ENCODE measurements at places on chromosomes 3 and 15. TPM values are rescaled to one million over a fixed set of nuclear protein-coding genes. Genes with fewer than 3 reads are reported as not detected.

DNA sequence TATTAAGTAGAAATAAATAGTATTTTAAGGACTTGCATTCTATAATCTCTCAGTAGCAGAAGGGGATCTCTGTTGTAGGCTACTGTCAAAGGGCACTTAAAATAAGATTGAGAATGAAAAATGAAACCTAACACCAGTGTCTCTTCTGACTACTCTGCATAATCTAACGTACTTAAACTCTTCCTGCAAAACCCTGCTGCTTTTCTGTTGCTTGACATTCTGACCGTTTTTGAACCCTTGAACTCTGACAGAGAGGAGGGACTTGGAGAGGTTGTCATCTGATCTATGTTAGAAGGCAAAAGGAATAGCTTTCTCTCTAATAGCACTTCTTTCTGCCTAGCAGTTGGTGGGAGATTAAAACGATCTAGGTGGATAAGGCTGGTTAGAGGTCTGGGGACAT is 204.6 kb downstream of the ZIC1 start:
- H3K27me3 ChIP-seq = no peaks in the 10 kb centered on the region
- no peaks in the 10 kb centered on the region for H3K36me3 ChIP-seq
- DNase-seq = no peak
- no peak overlapping the region for H3K27ac ChIP-seq

GRCh38 chr15:57686657-57687056 is 19.9 kb upstream of the POLR2M start:
- H3K36me3 ChIP-seq = no peaks in the 10 kb centered on the region
- DNase-seq = no peak
- H3K27ac ChIP-seq = no peak overlapping the region
- no peak overlapping the region for H3K4me3 ChIP-seq

SLC24A5 gene
- total RNA-seq = not detected

DNA sequence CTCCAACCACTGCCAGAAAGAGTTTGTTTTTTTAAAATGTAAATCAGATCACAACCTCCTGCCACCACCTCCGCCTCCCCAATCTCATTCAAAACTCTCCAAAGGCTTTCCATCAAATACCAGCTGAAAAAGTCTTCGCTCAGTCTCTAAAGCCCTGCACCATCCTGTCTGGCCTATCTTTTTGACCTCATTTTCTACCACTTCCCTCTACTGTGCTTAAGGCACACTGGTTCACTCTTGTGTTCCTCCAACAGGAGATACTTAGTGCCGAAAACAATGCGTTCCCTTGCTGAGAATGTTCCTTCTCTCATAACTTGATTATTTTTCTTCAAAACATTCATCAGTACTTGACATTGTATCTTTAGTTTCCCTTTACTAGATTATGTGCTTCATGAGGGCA is 3.5 kb downstream of the BTBD1 start:
- H3K36me3 ChIP-seq = peaks cover 4% of the 10 kb centered on the region
- no peak for DNase-seq
- no peaks in the 10 kb centered on the region for H3K27me3 ChIP-seq
- H3K4me3 ChIP-seq = no peak overlapping the region
- H3K4me1 ChIP-seq = peaks cover 10% of the 10 kb centered on the region

GRCh38 chr15:91866371-91866905 is 12.9 kb downstream of the SLCO3A1 start:
- H3K27me3 ChIP-seq = no peaks in the 10 kb centered on the region
- H3K36me3 ChIP-seq = no peaks in the 10 kb centered on the region
- peaks cover 17% of the 10 kb centered on the region for H3K4me1 ChIP-seq
- peak; percentile 22 for DNase-seq
- H3K27ac ChIP-seq = no peak overlapping the region
- H3K4me3 ChIP-seq = no peak overlapping the region

DLEC1 gene
- not detected for total RNA-seq

IL1RAP gene
- total RNA-seq = 9.4 TPM

ELL3 gene
- total RNA-seq = 1.7 TPM

HCN4 gene
- total RNA-seq = not detected

DNA sequence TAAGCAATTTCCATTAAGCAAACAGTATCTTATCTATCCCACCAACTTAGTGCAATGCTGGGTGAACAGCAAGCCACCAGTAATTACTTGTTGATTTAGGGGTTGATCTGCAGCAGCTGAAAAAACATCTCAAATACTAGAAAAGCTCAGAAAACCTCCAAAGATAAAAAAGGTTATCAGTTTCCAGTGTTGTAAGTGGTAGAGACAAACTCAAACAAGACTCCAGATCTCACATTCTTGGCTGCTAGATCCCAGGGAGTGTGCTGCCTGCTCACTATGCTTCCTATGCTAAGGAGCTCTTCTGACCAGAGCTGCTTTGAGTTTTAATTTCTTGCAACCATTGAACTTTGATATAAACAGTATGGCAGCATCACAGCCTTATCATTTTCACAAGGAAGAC is 11.3 kb downstream of the B3GALNT1 start:
- H3K27me3 ChIP-seq = no peaks in the 10 kb centered on the region
- DNase-seq = no peak
- H3K36me3 ChIP-seq = no peaks in the 10 kb centered on the region
- no peak overlapping the region for H3K4me3 ChIP-seq

DNA sequence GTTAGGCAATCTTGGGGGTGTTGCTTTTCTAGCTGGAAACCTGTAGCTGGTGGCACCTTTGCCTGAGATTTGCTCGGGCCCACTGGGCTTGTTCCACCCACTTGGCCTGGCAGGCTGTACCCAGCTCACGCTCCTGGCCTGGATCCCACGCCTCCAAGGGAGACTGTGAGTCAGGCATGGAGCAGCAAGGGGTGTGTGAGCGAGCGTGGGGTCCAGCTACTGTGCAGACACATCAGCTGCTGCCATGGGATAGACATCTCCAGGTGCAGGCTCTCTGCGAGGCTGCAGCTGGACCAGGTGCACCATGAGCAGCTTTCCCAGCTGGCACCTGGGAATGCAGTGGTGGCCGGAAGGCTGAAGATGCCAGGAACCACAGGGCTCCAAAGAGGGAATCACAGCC is 36.0 kb downstream of the NR1D2 start:
- no peak overlapping the region for H3K27ac ChIP-seq
- DNase-seq = no peak
- peaks cover 2% of the 10 kb centered on the region for H3K4me1 ChIP-seq
- no peak overlapping the region for H3K4me3 ChIP-seq
- no peaks in the 10 kb centered on the region for H3K27me3 ChIP-seq

Measured in IMR-90 (cell line).